ENCODE measurements at places on chromosomes 6 and 20.

DNA sequence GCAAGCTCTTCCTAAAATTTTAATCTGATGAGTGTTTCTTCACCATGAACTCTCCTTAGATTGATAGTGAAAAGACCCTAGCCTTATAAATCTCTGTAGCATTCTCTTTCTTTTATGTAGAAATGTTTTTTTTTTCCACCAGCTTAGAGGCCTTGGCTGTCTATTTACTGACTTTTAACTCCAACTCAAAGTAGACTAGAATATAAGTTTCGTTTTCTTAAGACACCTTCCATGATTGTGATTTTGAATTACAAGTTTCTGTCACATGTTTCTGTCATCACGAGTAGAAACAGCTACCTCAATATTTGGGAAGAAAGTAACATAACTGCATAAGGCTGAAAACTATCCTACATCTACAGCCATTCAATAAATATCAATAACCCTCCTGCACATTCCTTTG is 17.8 kb downstream of the ADGRF4 start:
- no peak for DNase-seq

DNA sequence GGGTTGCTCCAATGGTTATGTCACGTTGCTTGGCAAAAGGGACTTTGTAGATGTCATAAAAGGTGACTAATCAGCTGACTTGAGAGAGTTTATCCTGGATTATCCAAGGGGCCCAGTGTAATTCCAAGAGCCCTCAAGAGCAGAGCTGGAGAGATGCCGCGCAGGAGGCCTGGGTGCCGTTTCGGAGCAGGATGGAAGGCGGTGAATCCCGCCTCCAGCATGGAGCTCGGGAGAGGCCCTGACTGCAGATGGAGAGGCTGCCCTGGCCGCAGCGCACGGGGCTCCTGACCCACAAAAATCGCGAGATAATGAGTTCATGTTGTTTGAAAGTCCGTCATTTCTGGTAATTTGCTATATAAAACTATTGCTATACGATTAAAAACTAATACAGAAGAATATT is 219.8 kb downstream of the ZDHHC14 start:
- DNase-seq, result no peak

DNA sequence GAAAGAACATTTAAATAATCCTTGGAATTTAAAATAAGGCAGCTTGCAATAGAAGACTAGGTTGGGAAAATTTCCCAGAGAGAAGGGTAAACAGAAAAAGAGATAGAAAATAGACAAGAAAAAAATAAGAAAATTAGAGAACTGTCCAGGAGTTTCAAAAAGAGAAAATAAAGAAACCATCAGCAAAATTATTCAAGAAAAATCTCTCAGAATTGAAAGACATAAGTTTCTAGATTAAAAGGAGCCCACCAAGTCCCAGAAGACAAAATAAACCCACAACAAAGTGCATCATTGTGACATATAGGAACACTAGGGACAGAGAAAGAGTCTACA is 88.6 kb upstream of the CDYL start:
- DNase-seq, result no peak

DNA sequence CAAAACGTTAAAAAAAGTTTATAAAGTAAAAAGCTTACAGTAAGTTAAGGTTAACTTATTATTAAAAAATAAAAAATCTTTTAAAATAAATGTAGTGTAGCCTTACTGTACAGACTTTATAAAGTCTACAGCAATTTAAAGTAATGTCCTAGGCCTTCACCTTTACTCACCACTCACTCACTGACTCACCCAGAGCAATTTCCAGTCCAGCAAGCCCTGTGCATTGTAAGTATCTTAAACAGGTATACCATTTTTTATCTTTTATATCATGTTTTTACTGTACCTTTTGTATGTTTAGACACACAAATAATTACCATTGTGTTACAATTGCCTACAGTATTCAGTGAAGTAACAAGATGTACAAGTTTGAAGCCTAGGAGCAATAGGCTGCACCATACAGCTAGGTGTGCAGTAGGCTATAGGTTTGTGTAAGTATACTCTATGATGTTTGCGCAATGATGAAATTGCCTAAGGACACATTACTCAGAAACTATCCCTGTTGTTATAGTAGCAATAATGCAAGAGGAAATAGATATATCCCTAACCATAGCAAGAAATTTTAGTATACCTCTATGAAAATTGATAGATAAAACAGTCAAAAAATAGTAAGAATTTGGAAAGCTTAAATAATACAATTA is 39.5 kb downstream of the FBXO5 start:
- no peak for DNase-seq

DNA sequence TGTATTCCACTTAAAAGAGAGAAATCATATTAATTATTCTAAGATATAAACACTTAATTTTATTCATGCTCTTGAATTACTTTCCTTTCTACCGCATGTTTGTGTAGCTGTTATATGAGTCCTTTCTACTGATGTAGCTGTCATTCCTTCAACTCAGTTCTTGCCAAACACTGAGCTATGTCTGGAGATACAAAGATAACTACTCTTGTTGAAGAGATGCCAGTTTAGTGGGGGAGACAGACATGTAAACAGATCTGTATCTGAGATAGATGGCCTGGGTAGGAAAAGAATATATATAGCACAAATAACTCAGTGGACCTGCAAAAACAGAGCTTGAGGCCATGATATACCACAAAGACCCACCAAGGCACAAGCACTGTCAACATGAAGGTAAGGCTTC is 157.3 kb downstream of the BTBD9 start:
- no peak for DNase-seq

DNA sequence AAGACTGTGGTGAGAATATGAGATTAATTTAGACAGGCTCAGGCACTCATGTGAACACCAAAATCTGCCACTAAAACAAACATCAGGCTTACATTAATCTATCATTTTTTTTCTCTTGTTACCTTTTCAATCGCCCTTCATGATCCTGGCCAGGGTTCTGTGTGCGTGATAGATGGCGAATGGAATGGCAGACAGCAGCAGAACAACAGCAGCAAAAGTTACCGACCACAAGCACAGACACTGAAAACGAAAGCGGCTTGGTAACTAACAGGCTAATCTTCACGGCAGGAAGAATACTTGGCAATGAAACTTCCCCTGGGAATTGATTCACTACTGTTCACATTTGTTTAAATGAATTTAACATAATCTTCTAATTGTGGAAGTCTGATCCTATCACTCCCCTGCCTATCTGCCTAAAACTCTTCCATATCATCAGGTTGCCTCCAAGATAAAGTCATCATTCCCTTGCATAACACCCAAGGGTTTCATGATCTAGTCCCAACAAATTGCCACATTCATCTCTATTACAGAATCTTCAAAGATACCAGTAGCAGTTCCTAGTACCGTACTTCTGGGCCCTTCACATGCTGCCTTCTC is 28.7 kb downstream of the PTPRK start:
- no peak for DNase-seq

DNA sequence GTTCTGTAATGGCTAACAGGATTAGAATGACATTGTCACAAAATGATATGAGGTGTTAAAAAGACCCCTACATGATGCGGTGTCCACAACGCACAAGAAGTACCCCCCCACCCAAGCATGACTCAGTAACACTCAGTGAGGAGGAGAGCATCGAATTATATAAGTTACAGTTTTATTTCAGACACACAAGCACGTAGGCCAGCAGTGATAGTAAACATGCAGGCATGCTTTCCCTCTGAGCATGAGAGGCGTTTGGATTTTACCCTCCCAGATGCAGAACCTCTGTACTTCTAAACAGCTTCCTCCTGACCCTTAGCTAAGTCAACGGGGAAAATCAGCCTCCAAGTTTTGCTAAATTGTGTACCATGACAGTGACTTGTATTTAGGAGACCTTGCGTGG is 23.9 kb downstream of the GNAS start:
- no peak for DNase-seq

DNA sequence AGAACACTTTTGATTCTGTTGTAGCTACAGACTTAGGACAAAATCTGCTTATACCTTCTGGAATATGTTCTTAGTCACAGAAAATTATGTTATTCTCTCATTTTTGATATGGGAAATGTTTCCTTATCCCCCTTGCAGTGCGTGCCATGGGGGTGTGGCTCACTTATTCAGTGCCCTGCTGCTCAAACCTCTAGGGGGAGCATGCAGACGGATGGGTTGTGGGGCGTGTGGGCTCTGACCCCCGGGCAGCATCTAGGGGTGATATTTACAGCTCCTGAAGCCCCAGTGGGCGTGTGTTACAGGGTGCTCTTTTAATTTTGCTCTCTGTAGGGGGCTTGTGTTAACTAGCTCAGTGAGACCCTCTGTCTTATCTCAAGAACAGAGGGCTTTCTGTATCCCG is 61.3 kb upstream of the FERMT1 start:
- no peak for DNase-seq

- no peak for DNase-seq
Observed at GRCh38 chr20:47784599-47785310, 526 bp downstream of the SULF2 start.
